ELR (cell line): ENCODE measurements at places on chromosomes 7 and 10.

GRCh38 chr7:1025743-1026581 lies 18.4 kb upstream of the GPR146 start:
- no peak for DNase-seq

DNA sequence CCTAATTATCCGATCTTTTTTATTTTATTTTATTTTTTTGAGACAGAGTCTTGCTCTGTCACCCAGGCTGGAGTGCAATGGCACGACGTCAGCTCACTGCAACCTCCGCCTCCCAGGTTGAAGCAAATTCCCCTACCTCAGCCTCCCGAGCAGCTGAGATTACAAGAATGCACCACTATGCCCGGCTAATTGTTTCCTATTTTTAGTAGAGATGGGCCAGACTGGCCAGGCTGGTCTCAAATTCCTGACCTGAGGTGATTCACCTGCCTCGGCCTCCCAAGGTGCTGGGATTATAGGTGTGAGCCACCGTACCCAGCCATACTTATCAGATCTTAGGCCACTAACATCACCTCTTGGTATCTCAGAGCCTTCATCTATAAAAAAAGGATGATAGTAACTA lies 4.9 kb downstream of the SLC25A13 start:
- DNase-seq, result no peak

DNA sequence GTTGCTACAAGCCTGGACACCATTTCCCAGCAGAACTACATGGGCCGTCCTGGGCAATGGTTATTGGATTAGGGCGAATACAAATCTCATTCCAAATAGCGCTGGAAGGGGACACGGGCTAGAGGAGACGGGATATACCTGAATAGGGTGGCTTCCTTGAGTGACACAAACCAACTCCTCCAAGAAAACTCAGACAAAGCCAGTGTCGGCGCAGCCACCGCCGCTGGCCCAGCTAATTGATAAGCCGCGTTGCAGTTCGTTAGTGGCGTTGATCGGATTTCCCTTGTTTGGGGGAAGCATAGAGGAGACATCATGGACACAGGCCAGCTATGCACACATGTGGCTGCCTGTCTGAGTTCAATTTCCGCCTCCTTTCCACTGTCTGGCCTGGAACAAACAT lies 55.7 kb downstream of the EBF3 start:
- no peak for DNase-seq

GRCh38 chr10:31912898-31913850 lies 15.5 kb downstream of the ARHGAP12 start:
- no peak for DNase-seq

DNA sequence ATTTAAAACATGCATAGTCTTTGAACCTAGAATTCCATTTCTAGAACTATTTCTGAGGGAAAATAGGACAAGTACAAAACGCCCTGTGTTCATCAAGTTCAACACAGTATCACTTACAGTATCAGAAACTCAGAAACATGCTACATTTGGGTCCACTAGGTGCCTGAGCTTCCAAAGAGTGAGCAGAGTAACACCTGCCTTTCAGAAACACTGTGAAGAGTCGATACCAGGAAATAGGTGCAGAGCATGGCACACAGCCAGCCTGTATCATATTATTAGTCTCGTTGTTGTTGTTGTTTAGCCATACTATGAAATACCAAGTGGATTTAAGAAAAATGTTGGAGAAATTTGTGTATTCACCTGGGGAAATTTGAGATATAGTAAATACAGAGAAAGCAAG lies 392.1 kb upstream of the MGMT start:
- DNase-seq, result no peak

DNA sequence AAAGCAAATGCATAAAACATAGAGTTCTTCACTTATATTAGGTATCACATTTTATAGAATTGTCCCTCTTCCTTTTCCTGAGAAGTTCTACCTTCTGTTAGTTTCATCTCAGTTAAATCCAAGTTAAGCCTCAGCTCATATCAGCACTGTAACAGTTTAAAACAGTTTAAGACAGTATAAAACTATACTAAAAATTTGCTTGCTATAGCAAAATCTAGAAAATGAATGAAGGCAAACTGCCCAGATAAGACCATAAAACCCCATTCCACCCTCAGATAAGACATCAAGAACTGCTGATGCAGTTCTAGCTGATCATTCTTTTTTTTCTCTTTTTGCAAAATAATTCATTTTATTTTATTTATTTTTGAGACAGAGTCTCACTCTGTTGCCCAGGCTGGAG lies 177.2 kb downstream of the RNF133 start:
- no peak for DNase-seq

- peak; percentile 33 for DNase-seq
These were observed 78.1 kb downstream of the CXCL12 start for GRCh38 chr10:44306762-44307161.

DNA sequence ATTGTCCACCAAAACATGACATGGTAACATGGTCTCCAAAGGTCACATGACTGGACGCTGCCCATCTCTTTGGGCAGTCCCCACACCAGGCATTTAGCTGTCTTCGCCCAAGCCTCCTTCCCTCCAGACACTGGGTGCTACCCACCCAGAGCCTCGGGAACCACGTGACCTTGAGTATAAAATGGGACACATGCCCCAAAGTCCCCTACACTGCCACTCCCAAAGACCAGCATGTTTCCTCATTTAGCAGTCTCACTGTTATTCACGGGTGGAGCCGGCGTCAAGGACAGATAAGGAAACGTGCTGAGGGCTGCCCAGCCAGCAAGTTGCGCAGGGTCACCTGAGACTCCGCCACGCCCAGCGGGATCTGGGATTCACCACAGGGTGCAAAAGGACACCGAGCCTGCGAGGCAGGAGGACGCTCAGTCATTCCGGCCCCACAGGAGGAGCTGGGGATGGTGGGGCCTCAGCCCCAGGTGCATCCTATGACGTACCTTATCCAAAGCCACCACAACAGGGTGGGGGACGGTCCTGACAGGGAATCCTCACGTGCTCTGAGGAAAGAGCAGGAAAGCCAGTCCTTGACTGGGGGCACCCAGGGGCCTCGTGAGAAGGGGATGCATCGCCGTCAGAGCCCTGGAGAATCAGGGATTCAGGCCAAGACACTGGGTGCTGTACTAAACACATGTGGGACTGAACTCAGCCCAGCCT lies 226.9 kb downstream of the TNS3 start:
- DNase-seq, result no peak

GRCh38 chr7:45104844-45105587 lies 6.5 kb downstream of the TBRG4 start:
- no peak for DNase-seq
